ENCODE measurements at places on chromosomes 4 and X.

GRCh38 chr4:1060621-1061020, 49.2 kb downstream of the FGFRL1 start:
- no peak for DNase-seq

- no peak for DNase-seq
Observed at GRCh38 chr4:111136438-111136837, 513.6 kb upstream of the PITX2 start.

GRCh38 chr4:23991444-23991843, 101.6 kb upstream of the PPARGC1A start:
- DNase-seq, result no peak

GRCh38 chrX:40543661-40544328, 37.0 kb upstream of the ATP6AP2 start:
- no peak for DNase-seq

- DNase-seq, result no peak
Observed at GRCh38 chrX:50088645-50089044, 112.2 kb downstream of the AKAP4 start.

GRCh38 chr4:36348403-36348938, 67.1 kb downstream of the DTHD1 start:
- no peak for DNase-seq

DNA sequence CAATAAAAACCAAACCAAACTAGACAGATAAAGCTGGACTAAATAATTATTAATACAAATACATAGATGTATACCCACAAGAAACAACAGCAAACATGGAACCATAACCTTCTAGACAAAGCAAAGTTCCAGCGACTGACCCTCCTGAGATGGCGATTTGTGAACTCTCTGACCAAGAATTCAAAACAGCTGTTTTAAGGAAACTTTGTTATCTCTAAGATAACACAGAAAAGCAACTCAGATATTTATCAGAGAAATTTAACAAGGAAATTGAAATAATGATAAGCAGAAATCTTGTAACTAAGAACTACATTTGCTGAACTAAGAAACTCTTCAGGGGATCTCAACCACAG, 23.4 kb upstream of the MTHFD2L start:
- DNase-seq, result no peak

GRCh38 chr4:14566518-14566917, 435.8 kb upstream of the CPEB2 start:
- DNase-seq, result no peak

- DNase-seq, result peak; percentile 3
Observed at GRCh38 chrX:140572724-140573123, 67.9 kb upstream of the SOX3 start.

GRCh38 chr4:178082906-178083305, 640.7 kb upstream of the AGA start:
- DNase-seq, result no peak

DNA sequence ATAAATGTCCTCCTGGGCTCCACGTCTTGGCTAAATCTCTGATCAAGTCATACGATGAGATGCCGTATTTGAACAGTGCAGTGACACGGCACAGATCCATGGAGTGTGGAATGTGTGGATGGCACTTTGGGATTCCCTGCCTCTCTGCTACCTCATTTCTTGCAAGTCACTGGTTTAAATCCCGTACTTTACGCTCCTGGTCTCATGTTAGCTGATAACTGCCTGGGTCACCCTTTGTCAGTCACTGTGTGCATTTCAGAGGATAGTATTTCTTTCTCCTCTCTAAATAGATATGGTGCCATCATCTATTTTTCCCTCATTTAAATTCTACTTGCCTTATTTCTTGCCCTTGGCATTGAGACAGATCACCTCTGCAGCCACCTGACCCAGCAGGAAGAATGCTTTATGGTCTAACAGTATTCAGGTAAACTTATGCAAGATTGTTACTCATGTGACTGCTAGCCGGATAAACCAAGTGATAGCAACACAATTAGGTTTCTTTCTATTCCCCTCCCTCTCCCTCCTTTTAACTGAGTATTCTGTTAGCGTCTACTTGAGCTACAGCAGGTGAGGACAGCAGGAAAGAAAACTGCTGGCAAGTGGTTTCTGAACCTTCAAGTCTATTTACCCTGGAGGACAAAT, 2.8 kb downstream of the EGF start:
- DNase-seq, result no peak

DNA sequence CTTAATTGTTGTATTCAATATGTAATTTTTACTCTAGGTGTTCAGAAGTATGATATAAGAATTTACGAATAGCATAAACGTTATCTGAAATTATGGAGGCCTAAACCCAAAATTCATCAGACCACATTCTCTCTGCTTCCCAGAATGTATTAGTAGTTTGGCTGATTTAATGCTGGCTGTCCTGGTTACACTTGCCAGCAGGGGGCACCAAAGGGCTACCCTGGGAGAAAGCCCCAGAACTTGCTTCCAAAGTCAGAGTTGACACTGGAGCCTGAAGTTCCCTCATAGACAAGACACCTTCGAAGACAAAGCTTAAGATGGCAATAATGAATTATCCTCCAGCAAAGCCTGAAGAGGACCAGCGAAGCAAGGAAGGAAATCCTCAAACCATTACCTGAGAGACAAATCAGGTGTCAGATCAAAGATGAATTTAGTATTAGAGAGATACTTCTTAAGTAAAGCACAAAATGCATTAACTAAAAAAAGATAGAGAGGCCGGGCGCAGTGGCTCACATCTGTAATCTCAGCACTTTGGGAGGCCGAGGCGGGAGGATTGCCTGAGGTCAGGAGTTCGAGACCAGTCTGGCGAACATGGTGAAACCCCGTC, 11.3 kb upstream of the ANOS1 start:
- peak; percentile 28 for DNase-seq

DNA sequence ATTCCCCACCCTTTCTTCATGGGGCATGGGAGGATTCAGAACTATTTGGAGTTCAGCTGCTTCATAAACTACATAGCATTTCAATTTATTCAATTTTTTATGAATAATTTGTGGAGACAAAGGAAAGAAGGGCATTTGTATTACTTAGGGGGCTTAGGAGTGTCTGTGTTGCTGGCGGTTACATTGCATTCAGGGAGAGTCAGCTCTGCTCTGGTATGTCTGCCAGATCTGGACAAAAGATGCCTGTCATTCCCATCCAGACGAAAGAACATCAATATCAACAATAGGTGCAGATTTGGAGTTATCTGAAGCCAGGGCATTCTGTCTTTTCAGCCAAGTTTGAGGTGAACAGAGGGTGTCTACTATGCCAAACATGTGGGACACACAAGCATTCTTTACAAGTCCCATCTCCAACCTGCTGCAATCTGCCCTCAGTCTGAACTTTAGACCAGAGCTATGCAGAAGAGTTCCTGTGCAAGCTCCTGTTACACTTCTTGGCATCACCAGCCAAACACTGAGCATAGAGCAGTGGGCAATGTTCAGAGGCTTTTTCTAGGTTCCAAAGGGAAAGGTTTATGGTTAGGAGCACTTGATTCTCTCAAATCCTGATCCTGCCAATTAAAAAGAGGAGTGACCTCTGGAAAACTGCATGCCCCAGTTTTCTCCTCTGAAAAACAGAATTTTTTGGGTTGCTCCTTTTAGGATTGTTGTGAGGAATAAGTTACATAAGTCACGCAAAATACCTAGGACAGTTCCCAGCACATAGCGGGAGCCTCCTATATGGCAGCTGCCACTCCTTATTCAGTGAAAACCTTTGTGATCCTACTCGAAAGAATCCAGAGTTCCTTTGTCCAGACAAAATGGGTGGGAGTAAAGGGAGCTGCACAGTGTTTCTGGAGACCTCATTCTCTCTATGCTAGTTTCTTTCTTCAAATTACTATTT, 719.5 kb upstream of the SLIT2 start:
- DNase-seq, result no peak

GRCh38 chrX:138877746-138878145, 166.2 kb upstream of the FGF13 start:
- DNase-seq, result no peak

GRCh38 chr4:185016946-185017758, 1.1 kb upstream of the HELT start:
- DNase-seq, result no peak

DNA sequence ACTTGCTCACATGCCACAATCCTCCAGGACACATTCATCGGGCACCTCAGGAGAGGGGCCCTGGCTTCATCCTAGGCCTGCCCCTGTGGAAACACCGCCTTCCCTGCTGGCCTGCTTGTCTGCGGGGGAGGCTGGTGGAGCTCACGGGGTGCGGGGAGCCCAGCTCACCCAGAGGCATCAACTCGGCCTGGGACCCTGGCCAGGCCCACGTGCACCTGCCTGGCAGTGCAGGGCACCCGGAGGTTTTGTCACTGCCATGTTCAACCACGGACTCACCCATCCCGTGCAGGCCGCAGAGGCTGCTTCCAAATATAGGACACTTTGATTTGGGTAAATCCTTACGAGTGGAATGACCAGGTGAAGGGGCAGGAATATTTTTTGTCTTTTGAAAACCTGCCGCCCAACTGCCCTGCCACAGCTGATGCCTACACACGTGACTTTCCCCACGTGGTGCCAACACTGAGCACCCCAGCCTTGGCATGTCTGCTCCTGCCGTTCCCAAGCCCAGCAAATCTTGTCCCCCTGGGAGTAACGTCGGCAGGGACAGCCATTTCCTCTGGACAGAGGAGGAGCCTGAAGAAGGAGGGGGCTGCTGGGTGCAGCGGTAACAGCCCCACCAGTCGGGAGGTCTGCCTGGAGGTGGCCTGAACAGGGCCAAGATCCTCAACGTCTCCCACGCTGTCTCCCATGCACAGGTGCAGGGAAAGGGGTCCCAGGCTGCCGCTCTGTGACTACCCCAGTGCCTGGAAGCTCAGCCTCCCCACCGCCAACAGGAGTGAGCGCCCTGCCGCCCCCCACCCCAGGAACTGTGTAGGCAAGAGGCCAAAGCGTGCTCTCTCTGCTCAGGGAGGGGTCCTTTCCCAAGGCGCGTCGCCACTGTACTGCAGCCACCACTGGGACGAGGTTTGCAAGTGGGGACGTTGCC, 8.5 kb downstream of the MXD4 start:
- DNase-seq, result peak; percentile 3

DNA sequence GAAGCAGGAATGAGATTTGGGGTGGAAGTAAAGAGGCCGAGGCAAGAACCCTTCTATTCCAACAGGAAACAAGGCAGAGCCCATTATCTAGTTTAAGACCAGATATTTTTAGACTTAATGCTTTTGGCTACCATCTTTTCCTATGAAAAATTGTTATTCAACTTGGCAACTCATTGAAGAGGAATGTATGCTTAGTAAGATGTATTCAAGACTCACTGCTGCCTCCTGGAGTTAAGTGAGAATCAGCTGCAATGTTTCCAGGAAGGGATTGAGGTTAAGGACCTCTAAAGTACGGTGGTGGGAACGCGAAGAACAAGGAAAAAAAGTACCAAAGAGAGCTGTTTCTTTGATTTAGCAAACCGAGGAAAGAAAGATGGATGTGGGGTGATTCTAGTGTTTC, 89.1 kb downstream of the RAPGEF2 start:
- DNase-seq, result no peak

DNA sequence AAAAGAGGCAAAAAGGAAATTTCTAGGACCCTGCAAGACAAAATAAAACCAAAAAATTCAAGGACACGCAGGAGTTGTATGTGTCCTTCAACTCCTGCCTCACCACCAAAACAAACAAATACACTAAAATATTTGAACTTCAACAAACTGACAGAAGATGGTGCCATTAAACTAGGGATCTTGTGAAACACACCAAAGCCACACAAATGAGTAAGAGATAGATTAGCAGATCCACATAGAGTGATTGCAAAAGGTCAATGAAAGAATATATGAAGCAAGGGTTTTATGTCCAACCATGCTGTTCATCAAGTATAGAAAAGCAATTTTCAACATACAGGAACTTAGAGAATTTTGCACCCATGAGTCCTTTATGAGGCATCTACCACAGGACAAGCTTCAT, 40.1 kb upstream of the SCML1 start:
- no peak for DNase-seq

DNA sequence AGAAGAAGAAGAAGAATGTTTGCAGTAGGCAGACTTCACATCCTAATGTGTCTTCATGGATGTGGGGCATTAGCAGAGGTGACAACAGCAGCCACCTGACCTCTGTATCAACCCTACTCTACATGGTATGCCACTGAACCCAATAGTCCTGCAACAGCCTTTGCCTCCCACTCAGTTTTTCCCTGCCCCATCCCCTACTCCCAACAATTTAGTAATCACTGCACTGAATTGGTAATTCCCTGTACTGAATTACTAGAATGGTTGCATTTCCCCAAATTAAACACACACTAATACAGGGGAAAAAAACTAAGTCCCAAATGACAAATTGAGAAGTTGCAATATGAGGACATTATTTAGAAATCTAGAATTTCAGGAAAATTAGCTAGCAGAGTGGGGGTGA, 31.4 kb upstream of the FAM241A start:
- DNase-seq, result no peak

GRCh38 chrX:121832446-121832845, 785.0 kb downstream of the GLUD2 start:
- DNase-seq, result no peak

- no peak for DNase-seq
Observed at GRCh38 chr4:1952719-1953118, 56.1 kb downstream of the NELFA start.

DNA sequence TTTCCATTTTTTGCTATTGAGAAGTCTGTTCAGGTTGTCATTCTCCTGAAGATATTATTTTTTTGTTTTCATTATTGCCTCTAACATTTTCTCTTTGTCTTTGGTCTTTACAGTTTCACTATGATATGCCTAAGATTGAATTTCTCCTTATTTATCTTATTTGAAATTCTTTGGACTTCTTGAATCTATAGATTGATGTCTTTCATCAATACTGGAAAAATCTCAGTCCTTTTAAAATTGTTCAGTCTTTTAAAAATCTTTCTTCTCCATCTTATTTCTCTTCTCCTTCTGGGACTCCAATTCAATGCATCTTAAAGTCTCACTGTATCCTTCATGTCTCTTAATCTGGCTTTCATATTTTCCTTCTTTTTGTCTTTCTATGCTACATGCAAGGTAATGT, 86.7 kb downstream of the KIT start:
- no peak for DNase-seq

DNA sequence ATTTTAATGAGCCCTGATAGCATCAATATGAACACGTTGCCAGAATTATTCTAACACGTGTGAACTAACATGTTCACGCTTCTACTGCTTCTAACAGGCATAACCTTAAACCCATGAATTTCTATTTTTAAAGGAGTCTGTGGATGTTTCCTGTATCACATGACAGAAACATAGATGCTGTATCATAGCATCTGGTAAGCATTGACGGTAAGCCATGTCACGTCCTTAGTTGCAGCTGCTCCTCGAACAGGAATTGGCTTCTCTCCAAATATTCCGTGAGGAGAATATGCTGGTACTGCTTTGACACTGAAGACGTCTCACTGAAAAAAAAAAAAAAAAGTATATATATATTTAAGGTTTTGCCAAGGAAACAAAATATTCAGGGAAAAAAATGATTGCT, 105.1 kb upstream of the MXRA5 start:
- DNase-seq, result no peak

GRCh38 chrX:12249997-12250396, 111.7 kb downstream of the FRMPD4 start:
- no peak for DNase-seq

Measured in heart right ventricle (tissue), 16 donors.